ENCODE measurements at places on chromosomes 13 and 19.
A peak's percentile ranks its signal among the peaks of the same experiment; 100 is the strongest.

DNA sequence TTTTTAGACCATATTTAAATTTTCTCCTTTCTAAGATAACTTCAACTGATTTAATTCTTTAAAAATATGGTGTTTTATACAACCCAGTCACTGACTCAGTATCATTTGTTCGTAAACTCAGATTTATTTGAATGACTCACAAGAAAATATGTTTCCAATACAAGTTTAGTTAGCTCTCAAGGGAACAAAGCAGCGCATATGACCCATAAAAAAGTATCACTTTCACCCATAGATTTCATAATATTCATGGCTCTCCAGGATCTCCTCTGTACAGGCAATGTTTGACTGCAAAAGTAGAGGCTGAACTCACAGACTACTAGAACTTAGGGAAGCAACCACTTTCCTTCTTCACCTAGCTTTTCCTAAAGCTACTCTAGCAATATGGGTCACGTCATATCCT, 405.6 kb upstream of the PCDH9 start:
- H3K27ac ChIP-seq = no peak overlapping the region
- no peaks in the 10 kb centered on the region for H3K27me3 ChIP-seq
- no peak overlapping the region for H3K4me3 ChIP-seq
- no peak for DNase-seq

- no peak overlapping the region for H3K27ac ChIP-seq
- H3K4me1 ChIP-seq = peaks cover 7% of the 10 kb centered on the region
- no peak overlapping the region for H3K4me3 ChIP-seq
- no peak for DNase-seq
- no peaks in the 10 kb centered on the region for H3K27me3 ChIP-seq
- no peaks in the 10 kb centered on the region for H3K36me3 ChIP-seq
These were observed 73.2 kb upstream of the SLC15A1 start for GRCh38 chr13:98825659-98826058.

DNA sequence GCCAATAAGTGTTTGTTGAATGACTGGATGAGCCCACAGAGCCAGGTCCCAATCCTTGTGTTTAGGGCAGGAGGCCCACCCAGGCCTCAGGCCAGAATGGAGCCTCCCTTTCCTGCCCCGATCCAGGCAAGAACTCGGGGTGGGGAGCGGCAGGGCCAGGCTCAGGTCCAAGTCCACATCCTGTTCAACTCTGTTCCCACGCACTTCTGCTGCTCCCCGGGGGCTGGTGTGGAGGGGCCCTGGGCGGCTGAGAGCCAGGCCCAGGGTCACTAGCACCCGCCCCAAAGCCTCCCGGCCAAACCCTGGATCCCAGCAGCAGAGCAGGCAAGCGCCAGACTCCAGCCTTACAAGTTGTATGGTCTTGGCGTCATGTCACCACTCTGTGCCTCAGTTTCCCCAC, 8.0 kb downstream of the ANGPTL8 start:
- H3K27me3 ChIP-seq = no peaks in the 10 kb centered on the region
- no peak overlapping the region for H3K27ac ChIP-seq
- no peak overlapping the region for H3K4me3 ChIP-seq
- H3K4me1 ChIP-seq = peaks cover 3% of the 10 kb centered on the region
- no peak for DNase-seq

DNA sequence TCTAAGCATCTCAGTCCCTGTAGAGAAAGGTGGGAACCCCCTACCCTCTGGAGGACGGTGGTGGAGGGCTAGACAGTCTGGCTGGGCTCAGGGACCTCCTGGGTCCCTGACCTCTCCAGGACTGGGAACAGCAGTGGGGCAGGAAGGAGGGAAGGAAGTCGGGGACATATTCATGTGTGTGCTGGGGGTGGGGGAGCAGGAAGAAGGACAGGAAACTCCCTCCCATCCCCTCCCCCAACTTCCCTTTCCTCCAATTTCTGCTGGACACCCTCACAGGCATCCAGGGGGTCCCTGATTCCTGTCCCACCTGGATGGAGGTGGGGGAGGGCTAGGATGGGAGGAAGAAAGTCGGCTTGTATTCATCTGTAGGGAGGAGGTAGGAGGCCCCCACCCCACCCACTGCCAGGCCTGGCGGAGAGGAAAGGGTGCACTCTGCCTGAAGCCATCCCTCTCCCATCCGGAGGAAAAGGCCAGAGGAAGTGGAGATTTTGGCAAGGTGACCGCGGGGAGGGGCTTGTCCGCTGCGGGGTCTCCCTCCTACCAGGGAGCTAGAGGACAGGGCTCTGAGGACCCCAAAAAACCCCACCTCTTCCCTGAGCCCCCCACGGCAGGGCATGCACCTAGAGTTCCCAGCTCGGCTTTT, 2.3 kb downstream of the NOVA2 start:
- no peak overlapping the region for H3K27ac ChIP-seq
- H3K36me3 ChIP-seq = no peaks in the 10 kb centered on the region
- no peak overlapping the region for H3K4me3 ChIP-seq
- DNase-seq = no peak

DNA sequence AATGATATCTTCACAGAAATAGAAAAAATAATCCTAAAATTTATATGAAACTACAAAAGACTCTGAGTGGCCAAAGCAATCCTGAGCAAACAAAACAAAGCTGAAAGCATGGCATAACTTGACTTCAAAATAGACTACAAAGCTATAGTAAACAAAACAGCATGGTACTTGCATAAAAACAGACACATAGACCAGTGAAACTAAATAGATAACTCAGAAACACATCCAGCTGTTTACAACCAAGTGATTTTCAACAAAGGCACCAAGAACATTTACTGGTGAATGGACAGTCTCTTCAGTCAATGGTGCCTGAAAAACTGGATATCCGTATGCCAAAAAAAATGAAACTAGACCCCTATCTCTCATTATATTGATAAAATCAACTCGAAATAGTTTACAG, 25.2 kb downstream of the SCGB2B2 start:
- no peaks in the 10 kb centered on the region for H3K36me3 ChIP-seq
- no peaks in the 10 kb centered on the region for H3K27me3 ChIP-seq
- H3K4me1 ChIP-seq = no peaks in the 10 kb centered on the region
- H3K27ac ChIP-seq = no peak overlapping the region
- DNase-seq = no peak

- H3K4me3 ChIP-seq = no peak overlapping the region
- no peaks in the 10 kb centered on the region for H3K27me3 ChIP-seq
- no peak overlapping the region for H3K27ac ChIP-seq
- H3K36me3 ChIP-seq = no peaks in the 10 kb centered on the region
These were observed 9.6 kb upstream of the ZC3H13 start for GRCh38 chr13:46062185-46062584.

DNA sequence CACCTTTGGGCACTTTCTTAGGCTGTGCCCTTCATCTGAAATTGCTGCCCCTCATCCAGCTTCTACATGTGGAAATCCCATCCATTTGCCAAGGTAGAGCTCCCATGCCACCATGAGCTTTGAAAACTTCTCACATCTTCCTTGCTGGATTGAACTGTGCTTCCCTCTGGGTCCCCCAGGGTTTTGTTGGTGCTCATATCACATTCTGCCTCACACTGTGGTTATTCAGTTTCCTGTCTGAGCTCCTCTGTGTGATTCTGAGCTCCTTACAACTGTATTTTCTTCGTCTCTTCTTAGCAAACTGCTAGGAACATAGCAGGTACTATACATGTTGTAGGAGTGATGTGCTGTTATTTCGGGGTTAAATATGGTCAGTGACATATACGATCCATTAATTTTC, 74.9 kb upstream of the KL start:
- no peak overlapping the region for H3K4me3 ChIP-seq
- no peak for DNase-seq
- no peaks in the 10 kb centered on the region for H3K4me1 ChIP-seq
- no peaks in the 10 kb centered on the region for H3K36me3 ChIP-seq
- no peak overlapping the region for H3K27ac ChIP-seq

DNA sequence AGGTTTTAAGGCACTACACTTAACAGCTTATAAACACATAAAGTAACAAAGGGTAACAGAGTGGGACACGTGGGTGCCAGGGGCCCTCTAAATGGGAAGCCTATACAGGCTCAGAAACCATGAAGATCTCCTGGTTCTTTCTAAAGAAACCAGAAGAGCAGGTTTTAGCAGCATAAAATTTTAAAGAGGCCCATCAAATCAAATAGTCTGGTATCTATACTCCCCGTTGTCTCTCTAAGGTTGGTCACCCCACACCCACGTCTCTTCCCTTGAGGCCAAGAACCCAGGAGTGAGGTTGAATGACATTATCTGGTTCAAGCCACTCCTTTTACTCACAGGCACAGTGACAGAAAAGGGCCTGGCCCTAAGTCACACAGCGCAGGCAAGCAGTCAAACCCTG, 4.6 kb upstream of the DYRK1B start:
- no peak overlapping the region for H3K27ac ChIP-seq
- no peaks in the 10 kb centered on the region for H3K27me3 ChIP-seq
- H3K4me1 ChIP-seq = no peaks in the 10 kb centered on the region
- no peak overlapping the region for H3K4me3 ChIP-seq
- DNase-seq = no peak

DNA sequence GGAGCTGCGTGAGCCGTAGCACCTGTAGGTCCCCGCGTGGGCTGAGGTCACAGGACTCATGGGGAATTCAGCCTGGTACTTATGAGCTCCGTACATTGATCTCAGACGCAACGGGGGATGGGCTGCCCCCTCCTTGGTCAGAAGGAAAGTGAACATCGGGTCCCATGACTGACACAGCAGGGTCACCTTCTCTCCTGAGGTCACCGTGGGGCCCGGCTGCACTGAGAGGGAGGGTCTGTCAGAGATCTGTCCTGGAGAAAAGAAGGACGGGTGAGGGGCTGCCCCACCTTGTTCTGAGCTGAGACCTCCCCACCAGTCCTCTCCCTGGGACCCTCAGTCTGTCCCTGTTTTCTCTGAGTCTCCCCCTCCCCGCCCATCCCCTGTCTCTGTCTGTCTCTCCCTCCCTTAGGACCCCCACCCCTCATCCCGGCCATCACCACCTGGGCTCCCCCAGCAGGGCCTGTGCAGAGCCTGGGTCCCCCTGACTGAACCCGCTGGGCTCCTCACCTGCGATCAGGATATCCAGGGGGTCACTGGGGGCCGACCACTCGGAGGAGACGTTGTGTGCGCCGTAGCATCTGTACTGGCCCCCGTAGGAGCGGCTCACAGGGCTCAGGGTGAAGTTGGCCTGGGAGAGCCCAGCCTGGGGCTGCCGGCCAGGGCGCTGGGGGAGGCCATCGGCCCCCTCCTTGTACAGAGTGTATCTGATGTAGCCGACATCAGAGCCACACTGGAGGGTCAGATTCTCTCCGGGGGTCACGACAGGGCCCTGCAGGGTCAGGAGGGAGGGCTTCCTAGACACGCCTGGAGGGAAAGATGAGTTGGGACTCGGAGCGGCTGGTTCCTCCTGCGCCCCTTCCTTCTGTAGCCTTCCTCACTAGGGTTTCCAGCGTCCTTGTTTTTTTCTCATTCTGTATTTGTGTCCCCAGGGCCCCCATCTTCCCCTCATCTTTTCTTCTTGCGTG, 1.8 kb downstream of the LILRA4 start:
- no peaks in the 10 kb centered on the region for H3K36me3 ChIP-seq
- no peaks in the 10 kb centered on the region for H3K27me3 ChIP-seq
- no peak for DNase-seq
- H3K4me1 ChIP-seq = no peaks in the 10 kb centered on the region

DNA sequence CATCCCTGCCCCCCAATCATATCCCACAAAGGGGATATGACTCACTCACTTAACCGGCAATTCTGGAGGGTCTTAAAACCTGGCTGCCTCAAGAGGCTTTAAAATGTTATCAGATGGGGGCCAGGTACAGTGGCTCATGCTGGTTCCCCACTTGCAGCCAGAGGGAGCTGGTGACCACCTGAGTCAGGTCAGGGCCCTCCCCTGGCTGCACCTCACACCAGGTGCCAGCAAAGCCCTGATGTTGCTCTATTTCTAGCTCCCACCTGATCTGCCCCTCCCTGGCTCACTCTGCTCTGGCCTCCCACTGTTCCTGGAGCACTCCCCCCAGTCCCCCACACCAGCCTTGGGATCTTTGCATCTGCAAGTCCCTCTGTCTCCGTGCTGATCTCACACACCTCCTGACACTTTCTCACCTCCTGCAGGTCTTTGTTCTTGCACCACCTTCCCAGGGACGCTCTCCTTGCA, 14.2 kb downstream of the HPN start:
- H3K27ac ChIP-seq = no peak overlapping the region
- H3K27me3 ChIP-seq = no peaks in the 10 kb centered on the region
- H3K36me3 ChIP-seq = no peaks in the 10 kb centered on the region
- no peak overlapping the region for H3K4me3 ChIP-seq
- no peaks in the 10 kb centered on the region for H3K4me1 ChIP-seq

GRCh38 chr13:80341756-80342370, 937 bp upstream of the SPRY2 start:
- peak overlapping the region; percentile 85 for H3K4me3 ChIP-seq
- no peaks in the 10 kb centered on the region for H3K27me3 ChIP-seq
- no peak for DNase-seq
- H3K4me1 ChIP-seq = 0 out of 2 replicates have a peak, but pooled peaks cover 1% of the 10 kb centered on the region
- peaks cover 6% of the 10 kb centered on the region for H3K36me3 ChIP-seq
- H3K27ac ChIP-seq = no peak overlapping the region

GRCh38 chr13:40190641-40191100, 475.8 kb downstream of the FOXO1 start:
- H3K27ac ChIP-seq = no peak overlapping the region
- H3K4me3 ChIP-seq = no peak overlapping the region
- DNase-seq = no peak
- H3K36me3 ChIP-seq = no peaks in the 10 kb centered on the region
- H3K27me3 ChIP-seq = no peaks in the 10 kb centered on the region

DNA sequence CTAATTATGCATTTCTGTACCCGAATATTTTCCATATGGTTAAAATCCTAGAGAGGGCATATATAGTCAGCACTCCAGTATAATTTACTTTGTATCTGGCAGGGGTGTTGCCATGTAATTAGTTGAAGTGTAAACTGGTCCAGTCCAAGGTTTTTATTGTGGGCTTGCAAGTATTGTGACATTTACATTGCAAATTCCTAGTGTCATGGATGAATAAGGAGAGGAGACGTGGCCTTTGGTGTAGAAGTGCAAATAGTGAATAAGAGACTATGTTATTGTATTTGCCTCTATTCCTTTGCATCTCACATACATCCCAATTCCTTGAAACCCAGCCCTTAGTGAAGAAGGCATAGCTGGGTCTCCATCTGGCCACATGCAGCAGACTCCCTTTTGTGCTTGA, 330.6 kb downstream of the ATP8A2 start:
- no peak for DNase-seq
- no peak overlapping the region for H3K27ac ChIP-seq
- no peaks in the 10 kb centered on the region for H3K4me1 ChIP-seq
- H3K27me3 ChIP-seq = no peaks in the 10 kb centered on the region
- no peak overlapping the region for H3K4me3 ChIP-seq

DNA sequence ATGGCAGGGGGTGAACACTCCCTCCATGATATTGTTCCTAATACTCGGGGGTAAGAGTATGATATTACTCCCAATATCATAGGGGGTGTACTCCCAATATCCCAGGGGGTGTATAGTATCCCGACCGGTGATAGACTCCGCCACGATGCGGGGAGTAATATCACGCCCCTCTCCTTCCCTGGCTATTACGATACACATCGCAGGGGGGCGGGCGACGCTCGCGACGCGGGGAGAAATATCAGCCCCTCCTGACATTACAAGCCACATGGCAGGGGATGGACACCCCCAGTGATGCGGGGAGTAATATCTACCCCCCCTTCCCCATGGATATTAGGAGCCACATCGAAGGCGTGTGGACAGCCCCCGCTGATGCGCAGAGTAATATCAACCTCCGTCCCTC, 3.2 kb upstream of the RGCC start:
- no peak overlapping the region for H3K4me3 ChIP-seq
- H3K27ac ChIP-seq = no peak overlapping the region
- H3K4me1 ChIP-seq = no peaks in the 10 kb centered on the region
- H3K36me3 ChIP-seq = no peaks in the 10 kb centered on the region
- peaks cover 33% of the 10 kb centered on the region for H3K27me3 ChIP-seq

GRCh38 chr13:91375116-91375729, 23.2 kb upstream of the GPC5 start:
- no peak overlapping the region for H3K27ac ChIP-seq
- H3K4me1 ChIP-seq = no peaks in the 10 kb centered on the region
- H3K27me3 ChIP-seq = no peaks in the 10 kb centered on the region
- no peaks in the 10 kb centered on the region for H3K36me3 ChIP-seq
- no peak overlapping the region for H3K4me3 ChIP-seq
- DNase-seq = no peak
